Skin of body (tissue), 3 donors: ENCODE measurements at places on chromosomes 1 and 21. TPM values are rescaled to one million over a fixed set of nuclear protein-coding genes. Genes with fewer than 3 reads are reported as not detected.

IFNAR1 gene
- total RNA-seq, result 27.1 TPM

- peak; percentile 64 for DNase-seq
Observed at GRCh38 chr1:206816390-206817287, 44.3 kb upstream of the IL10 start.

DNA sequence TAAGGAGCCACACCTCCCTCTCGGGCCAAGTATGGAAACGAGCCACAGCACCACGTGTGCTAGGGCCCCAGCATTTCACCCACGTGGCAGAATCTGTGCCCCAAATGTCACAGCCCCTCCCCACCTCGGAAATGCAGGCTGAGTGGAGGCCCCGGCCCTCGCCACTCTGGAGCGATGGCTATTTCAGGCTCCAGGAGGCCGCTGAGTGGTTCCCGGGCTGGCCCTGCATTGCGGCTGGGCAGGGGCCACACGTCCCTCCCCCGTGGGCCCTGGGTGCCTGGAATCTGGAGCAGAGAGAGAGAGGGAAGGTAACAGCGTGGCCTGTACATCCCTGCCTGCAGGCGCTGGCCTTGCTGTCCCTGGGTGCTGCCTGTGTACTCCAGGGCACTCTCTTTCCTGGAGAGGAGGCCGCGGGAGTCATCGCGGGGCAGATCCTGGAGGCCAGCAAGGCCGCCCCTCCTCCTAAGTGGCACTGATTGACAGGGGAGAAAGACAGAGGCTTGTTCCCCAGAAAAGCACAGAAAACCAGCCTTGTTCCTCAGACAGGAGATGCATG is 68.0 kb upstream of the TRAPPC10 start:
- no peak for DNase-seq

DNA sequence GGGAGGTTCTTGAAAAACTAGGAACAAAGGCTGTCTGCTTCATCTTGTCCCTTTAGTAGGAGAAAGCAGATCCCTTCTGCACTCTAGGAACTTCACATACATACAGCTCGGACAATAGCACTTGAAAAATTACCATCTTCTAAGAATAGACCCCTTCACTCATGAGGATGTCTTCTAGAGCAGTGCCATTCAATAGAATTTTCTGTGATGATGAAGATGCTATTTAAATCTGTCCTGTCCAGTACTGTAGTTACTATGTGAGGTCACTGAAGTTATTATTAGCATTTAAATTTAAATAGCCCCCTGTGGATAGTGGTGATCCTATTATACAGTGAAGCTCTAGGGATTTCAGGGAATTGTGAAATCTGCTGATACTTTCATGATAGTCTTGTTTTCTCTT is 46.4 kb upstream of the RAB3GAP2 start:
- DNase-seq, result no peak

DNA sequence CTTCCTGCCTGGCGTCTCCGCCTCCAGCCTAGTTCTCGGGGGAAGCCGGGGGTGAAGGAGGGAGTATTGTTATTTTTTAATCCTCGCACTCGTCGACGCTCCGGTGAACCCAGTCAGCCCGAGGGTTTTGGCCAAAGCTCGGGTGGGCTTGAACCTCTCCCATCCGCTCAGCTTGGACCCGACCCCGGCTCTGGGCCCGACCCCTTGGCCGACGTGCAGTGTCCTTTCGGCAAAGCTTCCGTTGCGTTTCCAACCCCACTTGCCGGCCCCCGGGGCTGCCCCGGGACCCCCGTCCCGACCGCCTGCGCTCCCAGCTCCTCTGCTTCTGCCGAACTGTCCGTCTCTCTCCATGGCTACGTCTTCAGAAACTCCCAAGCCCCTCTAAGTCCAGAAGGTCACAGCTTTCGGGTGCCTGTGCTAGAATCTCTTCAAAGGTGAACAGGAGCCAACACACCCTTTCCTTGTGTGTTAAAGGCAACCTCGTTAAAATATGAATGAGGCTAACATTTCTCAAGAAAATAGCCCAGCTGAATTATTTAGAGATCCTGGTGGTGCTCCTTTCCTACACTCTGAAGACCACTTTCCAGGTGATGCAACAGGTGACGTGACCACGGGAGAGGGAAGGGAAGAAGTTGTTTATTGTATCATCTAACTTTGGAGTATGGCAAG is 647 bp downstream of the DESI2 start:
- DNase-seq, result peak; percentile 7

DNA sequence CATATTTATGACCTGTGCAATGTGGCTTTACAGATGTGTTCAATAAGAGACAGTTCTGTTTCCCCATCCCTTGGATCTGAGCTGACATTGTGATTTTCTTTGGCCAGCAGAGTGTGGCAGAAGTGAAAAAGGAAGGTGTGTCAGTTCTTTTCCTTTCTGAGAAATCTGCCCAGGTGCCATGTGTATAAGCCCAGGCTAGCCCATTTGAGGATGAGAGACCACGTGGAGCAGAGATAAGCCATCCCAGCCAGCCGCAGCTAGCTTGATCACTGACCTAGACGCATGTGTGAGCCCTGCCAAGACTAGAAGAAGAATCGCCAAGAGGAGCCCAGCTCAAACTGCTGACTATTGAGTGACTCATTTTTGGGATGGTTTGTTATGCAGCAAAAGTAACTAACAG is 127.8 kb downstream of the KCNJ6 start:
- no peak for DNase-seq
